Foreskin fibroblast (primary cell): ENCODE measurements at places on chromosomes 13 and 19.

GRCh38 chr13:25319771-25320170, 18.3 kb downstream of the NUP58 start:
- peak; percentile 31 for DNase-seq

DNA sequence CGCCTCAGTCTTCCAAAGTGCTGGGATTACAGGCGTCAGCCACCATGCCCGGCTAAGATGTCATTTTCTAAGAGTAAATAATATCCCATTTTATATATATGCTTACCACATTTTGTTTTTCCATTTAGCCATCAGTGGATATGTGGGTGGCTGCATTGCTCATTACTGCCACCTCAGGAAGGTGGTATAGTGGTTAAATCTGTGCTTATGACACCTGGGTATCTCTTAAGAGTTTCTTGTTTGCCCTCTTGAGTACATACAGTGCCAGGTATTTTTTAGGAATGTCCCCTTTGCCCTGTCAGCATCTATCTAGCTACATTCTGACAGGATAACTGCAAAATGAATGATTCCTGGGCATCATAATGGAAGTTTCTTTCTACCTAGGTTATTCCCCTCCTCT, 14.6 kb downstream of the ZNF69 start:
- DNase-seq, result no peak

- DNase-seq, result no peak
These were observed 296.4 kb downstream of the DNAJC15 start for GRCh38 chr13:43319617-43320444.

GRCh38 chr19:4814625-4815425, 16.7 kb downstream of the TICAM1 start:
- DNase-seq, result peak; percentile 83

- DNase-seq, result no peak
These were observed 127.4 kb downstream of the SLITRK5 start for GRCh38 chr13:87798536-87798935.

DNA sequence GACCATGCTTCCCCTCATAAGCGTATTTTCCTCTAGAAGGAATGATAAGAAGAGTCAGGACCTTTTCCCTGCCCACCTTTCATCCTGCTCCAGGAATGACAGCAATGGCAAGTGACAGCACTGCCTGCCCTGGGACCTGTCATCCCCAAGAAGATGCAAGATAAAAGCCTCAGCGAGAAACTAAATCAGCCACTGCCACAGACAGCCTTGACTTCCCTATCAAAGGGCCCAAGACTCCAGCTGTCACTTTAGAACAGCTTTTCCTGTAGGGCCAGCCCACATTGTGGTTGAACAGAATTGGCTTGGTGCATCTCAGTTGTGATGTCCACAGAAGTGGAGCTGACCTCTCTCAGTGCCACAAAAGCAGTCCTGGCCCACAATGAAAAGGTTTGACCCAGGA, 1.1 kb downstream of the RAB8A start:
- DNase-seq, result no peak

- DNase-seq, result no peak
These were observed 266.3 kb downstream of the DNAJC15 start for GRCh38 chr13:43289470-43290255.

GRCh38 chr13:43375797-43376465, 352.5 kb downstream of the DNAJC15 start:
- no peak for DNase-seq

DNA sequence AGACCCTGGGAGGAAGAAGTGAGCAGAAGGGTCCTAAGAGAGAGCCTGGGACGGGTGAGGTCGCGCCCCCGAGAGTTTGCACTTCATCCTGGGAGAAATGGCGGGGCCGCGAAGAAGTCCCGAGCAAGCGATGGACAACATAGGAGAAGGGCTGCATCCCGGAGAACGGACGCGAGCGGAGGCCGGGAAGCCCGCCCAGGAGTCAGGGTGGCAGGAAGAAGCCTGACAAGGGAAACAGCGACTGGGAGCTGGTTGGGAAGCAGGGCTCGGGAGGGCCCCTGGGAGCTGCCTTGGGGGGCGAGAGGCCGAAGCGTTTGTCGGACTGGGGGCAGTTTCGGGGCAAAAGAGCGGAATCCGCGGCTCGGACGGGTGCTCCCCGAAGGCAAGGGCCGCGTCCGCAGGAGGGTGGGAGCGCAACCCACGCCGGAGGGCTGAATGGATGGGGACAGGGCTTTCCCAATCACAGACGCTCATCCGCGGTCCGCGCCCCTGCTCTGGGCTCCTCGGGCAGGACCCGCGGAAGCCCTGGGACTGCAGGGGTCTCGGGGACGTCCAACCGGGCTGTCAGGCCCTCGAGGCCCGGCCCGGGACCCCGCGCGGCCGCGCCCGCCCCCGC, 469 bp downstream of the ABHD17A start:
- DNase-seq, result no peak

GRCh38 chr13:22735011-22735995, 445.5 kb upstream of the SGCG start:
- no peak for DNase-seq

DNA sequence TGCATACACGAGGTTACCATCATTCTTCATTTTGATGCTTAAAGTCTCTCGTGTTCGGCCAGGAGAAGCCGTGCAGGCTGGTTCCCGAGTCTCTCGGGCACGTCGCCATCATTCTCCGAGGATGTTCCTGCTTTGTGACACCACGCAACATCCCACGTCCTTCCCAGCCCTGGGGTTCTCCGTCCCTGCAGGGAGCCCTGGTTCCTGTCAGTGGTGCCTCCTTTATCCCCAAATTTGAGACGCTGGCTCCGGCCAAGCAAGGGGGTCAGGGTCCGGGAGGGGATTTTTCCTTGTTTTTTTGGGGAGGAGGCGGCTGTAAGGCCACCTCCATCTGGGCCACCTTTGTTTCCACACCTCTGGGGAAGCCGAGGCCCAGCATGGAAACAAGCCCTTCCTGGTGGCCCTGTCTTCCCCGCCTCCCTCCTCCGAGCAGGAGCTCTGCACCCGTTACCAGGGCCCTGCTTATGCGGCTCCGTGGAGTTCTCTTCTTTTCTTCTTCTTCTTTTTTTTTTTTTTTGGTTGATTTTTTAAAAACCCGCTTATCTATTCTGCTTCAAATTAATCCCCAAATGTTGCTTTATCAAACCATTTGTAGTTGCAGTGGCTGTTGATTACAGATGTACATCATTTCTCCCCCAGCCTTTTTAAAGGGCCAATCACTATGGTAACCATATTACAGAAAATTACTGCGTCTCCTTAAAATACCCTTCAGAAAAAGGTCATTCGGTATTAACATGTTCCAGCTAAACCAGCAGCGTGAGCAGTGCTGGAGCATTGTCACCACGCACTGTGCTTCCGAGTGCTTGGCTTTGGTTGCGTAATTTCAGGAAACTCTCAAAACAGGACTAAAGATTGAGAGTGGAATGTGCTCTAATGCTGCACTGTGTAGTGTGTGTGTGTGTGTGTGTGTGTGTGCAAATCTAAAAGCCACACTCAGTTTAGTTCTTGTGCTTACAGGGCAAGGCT, 50.4 kb downstream of the TEX29 start:
- peak; percentile 22 for DNase-seq

- peak; percentile 52 for DNase-seq
These were observed 65.8 kb upstream of the STARD13 start for GRCh38 chr13:33351319-33351718.

DNA sequence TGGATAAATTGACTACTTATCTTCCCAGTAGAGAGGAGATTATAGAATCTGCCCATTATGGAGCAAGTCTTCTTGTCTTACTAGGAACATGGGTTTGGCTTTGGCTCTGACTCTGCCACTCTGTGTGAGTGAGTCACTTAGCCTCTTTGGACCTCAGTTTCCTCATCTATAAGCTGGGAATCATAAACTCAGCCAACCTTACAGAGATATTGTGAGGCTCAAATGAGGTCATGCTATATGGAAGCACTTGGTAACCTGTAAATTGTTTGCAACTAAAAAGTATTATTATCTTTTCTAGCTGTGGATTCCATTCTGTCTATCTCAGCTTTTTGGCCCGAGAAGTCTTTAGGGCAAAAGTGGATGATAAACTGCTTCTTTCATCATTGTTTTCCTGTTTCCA, 186.8 kb upstream of the TSC22D1 start:
- peak; percentile 24 for DNase-seq

- no peak for DNase-seq
These were observed 208.7 kb downstream of the MTUS2 start for GRCh38 chr13:29028868-29029267.

GRCh38 chr19:33815380-33816340, 19.0 kb downstream of the KCTD15 start:
- peak; percentile 57 for DNase-seq

DNA sequence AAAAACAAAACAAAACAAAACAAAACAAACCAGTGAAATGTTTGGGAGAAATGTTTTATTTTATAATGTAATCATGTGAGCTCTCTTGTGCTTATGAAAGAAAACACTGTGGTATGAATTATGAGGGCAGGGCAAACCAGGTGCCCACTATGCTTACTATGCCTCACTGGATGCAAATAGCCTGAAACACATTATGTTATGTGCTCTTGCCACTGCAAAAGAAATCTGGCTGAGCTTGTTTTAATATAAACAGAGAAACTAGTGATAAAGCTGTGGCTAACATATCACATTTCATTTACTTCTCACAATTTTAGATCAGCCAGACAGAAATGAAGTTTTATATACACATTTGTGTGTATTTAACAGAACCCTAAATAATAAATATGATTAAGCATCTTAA, 8.7 kb upstream of the NBEA start:
- no peak for DNase-seq

DNA sequence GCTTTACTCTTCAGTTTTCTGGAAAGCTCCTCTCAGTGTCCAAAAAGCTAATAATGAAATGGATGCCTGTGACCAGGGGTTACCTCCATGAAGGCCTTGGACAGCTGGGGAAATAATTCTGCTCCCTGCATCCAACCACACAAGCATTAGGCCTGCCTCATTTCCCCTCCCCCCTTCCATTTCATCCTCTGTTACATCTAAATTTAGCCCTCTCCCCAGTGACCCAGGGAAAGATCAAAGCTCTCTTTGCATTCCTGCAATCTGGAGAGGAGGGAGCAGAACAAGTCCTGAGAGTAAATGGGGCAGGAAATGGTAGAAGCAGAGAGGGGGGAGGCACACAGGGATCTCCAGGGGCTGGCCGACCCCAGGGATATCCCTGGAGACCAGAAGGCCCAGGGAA, 452.7 kb downstream of the TSHZ3 start:
- no peak for DNase-seq

DNA sequence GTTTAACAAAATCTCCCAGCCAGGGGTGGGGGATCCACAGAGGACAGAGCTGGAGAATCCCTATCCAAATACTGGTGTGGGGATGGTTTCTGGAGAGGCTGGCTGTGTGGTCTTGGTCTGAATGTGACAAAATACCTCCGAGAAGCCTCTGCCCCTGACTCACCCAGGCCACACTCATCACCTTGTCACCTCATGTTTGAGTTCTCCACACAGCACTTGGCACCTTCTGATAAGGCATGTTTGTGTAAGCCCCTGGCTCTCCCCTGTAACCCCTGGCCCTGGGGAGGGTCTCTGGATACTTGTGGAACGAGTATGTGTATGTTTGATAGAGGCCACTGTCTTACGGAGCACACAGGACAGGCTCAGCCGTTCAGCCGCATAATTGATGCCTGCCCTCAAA, 14.7 kb downstream of the TECR start:
- no peak for DNase-seq

GRCh38 chr19:38367041-38367440, 7.3 kb upstream of the PSMD8 start:
- DNase-seq, result no peak

- DNase-seq, result peak; percentile 89
These were observed 2.3 kb downstream of the NCCRP1 start for GRCh38 chr19:39199025-39199424.

DNA sequence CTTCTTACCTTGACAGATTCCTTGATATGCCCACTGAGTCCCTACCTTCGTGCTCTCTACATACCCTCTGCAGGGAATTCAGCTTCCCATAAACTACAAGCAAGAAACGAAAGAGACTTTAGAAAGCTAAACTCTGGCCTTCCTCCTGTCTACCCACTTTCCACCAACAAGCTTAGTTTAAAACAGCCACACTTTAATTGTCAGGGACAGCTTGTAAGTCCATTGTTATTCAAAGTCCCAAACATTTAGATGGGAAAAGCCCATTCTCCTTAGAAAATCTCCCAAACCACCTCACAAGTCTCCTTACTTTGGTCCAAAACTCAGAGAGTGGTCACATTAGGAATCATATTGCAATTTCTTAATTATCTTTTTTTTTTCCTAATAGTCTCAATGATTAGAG, 2695.8 kb downstream of the PCDH9 start:
- DNase-seq, result no peak

DNA sequence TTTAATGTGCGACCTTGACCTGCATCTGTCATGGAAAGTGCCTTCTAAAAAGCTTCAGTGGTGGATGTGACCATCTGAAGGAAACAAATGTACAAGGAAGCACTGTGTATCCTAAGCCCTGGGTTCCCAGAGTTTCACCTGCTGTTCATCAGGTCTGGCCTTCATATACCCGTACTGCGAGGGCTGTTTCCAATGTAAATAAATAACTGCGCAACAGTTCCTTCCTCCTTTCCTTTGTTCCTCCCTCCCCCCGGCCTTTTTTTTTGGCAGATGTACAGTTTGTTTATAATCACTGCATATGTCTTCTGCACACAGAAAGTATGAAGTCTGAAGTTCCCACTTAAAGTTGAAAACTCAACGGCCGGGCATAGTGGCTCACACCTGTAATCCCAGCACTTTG, 5.2 kb downstream of the FAAP24 start:
- DNase-seq, result no peak

DNA sequence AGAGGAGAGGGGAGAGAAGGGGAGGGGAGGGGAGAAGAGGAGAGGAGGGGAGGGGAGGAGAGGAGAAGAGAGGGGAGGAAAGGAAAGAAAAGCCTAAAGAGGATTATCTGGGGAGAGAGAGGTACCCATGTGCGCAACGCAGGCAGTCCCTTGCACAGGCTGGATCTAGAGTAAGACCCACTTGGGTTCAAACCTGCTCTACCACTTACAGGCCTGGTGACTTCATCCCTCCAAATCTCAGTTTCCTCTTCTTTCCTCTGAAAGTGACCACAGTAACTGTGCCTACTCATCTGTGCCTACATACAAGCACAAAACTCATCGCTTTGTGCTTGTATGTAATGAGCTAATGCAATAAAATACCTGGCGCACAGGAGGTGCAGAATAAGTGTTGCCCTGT, 732 bp upstream of the MAP1S start:
- DNase-seq, result no peak

GRCh38 chr19:13033819-13034611, 38.7 kb downstream of the NFIX start:
- no peak for DNase-seq

GRCh38 chr19:51710163-51710562, 13.6 kb downstream of the HAS1 start:
- DNase-seq, result peak; percentile 42

DNA sequence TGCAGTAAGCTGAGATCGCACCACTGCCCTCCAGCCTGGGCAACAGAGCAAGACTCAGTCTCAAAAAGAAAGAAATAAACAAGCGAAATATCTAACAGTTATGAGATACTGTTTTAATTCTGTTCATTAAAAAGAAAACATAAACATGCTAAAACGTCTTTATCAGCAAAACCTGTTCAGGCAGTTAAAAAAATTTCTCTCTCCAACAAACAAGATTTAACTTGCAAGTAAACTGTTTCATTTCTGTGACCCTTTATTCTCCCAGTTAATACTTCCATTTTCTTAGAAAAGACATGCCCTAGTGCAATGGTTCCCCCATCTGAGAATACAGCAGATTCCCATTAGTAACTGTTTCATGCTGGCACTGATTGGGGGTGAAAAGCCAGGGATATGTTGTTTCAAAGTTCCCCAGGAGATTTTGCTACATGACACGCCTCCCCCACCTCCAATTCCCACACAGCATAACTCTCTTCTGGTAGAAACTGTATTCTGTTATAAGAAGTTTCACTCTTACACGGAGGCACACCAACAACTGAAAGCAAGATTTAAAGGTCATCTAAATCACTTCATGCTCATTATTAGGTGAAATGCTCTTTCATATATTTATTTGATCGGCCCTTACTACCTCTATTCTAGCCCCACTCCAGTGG, 24.4 kb downstream of the ELF1 start:
- no peak for DNase-seq
